ENCODE measurements at places on chromosomes 11 and 22.

DNA sequence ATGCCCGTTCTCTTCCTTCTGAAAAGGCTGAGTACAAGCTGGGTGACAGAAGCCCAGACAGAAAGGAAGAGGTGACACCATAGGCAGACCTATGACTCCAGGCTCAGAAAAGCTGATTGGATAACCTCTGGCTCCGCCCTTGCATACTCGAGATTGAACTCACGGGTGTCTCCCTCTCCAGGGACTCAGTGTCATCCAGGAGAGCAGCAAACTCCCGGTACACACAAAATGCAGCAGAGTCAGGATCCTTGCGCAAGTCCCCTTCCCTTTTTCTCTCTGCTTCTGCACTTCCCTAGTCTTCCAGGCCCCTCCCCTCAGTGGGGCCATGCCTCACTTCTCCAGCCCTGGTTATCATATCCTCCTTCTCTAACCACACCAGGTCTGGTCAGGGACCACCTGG, 9.8 kb downstream of the SCN4B start:
- DNase-seq, result no peak

DNA sequence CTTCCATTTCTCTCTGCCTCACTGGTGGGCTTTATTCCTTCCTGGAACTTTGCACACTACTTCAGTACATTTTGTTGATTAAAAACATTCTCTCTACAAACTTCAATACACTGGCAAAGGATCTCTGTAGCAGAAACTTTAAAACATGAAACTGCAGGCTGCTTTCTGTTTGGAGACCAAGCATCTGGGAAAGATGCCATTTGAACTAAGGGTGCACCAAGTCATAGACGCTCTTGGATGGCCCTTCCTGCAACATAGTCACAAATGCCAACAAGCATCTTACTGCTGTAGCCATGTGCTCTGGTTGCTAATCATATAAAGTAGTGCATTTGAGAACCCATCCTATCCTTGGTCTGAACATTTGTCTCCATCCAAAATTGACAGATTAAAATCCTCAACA, 56.4 kb downstream of the SNX19 start:
- no peak for DNase-seq

- DNase-seq, result no peak
These were observed 161.8 kb downstream of the CASP12 start for GRCh38 chr11:104736502-104736901.

DNA sequence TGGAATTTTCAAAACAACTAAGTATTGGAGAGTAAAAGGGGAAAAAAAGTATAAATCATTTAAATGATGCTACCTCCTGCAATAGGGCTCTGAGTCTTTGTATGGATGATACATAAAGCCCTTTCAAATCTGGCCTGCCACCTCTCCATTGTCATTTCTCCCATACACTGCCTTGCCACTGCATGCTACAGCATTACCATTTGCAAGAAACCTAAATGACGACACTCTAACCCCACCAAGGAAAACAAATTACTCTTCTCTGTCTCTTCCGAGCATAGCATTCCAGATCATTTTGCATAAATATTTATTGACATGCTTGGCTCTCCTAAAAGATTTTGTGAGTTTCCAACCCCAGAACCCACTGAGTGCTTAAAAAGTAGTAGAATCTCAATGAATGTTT, 34.5 kb upstream of the PRSS23 start:
- no peak for DNase-seq

DNA sequence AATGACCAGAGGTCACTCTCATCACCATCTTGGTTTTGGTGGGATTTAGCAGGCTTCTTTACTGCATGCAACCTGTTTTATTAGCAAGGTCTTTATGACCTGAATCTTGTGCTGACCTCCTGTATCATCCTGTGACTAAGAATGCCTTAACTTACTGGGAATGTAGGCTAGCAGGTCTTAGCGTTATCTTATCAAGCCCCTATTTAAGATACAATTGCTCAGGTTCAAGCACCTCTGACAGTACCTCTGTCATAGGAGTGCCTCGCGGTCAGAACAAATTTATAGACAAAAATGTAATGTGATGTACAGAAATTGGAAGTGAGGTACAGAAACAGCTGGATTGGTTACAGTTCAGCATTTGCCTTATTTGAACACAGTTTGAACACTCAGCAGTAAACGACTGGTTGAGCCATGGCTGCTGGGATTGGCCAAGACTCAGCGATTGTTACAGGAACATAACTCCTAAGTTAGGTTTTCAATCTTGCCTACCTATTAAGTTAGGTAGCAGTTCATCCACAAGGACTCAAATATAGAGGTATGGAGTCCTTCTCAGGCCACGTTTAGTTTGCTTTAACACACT, 16.1 kb upstream of the TMEM123 start:
- DNase-seq, result no peak

GRCh38 chr11:11620173-11620920, 1.5 kb downstream of the GALNT18 start:
- DNase-seq, result no peak
